ENCODE measurements at places on chromosomes 16 and 17. TPM values are rescaled to one million over a fixed set of nuclear protein-coding genes. Genes with fewer than 3 reads are reported as not detected.

TMEM235 gene
- total RNA-seq = not detected

DNA sequence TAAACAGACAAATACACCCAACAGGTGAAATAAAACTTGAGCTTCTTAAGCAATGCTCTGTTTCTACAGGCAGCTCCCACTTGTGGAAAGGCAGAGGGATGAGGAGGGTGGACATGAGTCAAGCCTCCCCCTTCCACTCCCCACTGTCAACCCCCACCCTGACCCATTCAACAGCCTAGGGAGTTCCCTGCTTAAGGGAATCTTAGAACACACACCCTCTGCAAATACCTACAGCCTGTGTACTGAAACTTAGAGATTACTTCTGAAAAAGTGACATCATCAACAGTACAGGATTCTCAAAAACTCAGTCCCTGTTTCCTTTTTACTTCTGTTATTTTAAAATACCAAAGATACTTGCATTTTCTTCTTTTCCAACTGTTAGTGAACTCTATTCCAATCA lies 345.4 kb downstream of the SOX9 start:
- DNase-seq = no peak

DNA sequence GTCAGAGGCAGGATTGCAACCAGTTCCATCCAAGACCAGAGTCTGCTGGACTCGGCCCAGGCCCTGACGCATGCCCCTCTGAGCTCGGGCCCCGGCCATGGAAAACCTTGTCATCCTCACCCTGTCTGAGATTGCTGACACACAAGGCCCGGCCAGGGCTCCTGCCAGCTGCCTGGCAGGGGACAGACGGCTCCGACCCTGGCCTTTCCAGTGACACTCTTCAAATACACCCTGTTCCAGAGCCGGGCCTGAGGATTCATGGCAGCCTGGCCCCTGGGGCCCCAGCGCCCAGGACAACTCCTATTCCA lies 3.2 kb upstream of the PABPN1L start:
- DNase-seq = peak; percentile 75

KRTAP4-9 gene
- total RNA-seq = not detected

WNK4 gene
- total RNA-seq = not detected

DNA sequence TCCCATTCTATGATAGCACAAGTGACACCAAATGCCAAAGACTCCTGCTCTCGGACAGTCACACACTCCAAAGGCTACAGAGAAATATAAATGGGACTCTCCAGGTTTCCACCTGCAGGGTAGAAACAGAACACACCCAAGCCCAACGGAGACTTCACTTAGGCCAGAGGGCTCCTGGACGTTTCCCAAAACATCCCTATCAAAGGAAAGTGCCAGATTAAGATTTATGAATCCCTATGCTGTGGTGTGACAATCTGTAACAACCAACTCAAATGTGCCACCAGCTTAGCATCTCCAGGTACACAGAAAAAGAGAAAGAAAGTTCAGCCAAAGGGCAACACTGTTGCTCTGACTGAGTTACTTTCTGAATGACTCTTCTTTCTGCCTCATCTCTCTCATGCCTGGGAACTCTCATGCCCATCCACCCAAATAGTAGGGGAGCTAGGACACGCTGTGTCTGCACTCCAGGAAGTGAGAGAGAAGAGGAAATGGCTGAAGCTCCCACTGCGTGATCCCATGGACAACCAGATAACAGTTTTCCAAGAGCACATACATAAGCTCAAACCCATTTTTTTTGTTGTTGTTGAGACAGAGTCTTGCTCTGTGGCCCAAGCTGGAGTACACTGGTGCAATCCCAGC lies 49.7 kb downstream of the SMG6 start:
- no peak for DNase-seq

DNA sequence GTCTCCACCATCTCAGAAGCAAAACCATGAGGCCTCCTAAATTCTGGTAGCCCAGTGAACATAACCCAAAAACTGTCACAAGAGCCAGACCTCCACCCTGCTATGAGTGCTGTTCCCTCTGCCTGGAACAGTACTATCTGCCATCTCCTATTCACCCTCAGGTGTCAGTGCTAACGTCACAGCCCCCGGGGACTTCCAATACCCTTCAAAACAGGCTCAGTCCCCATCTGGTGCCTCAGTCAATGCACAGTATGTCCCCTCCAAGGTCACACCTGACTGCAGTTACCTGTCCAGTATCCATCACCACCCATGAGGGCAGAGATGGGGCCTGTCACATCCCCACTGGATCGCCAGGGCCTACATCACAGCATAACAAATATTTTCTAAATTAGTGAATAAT lies 11.5 kb downstream of the CREBBP start:
- no peak for DNase-seq

NPIPA8 gene
- not detected for total RNA-seq

CHMP1A gene
- total RNA-seq = 36.5 TPM

NXPH3 gene
- total RNA-seq = 3.4 TPM

DNA sequence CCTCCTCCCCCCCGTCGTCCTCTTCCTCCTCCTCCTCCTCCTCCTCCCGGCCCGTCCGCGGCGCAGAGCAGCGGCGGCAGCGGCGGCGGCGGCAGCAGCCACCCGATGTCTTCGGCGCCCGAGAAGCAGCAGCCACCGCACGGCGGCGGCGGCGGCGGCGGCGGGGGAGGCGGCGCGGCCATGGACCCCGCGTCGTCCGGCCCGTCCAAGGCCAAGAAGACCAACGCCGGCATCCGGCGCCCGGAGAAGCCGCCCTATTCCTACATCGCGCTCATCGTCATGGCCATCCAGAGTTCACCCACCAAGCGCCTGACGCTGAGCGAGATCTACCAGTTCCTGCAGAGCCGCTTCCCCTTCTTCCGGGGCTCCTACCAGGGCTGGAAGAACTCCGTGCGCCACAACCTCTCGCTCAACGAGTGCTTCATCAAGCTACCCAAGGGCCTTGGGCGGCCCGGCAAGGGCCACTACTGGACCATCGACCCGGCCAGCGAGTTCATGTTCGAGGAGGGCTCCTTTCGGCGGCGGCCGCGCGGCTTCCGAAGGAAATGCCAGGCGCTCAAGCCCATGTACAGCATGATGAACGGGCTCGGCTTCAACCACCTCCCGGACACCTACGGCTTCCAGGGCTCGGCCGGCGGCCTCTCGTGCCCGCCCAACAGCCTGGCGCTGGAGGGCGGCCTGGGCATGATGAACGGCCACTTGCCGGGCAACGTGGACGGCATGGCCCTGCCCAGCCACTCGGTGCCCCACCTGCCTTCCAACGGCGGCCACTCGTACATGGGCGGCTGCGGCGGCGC lies at the start of gene FOXF1:
Gene FOXF1, plus strand, starts transcription at position 63 of the 797 bp plus-strand sequence. Its CDS starts 43 bp downstream, at position 106.
- no peak for DNase-seq

TNFRSF17 gene
- not detected for total RNA-seq

- DNase-seq = no peak
These were observed 28.7 kb downstream of the TMEM186 start for GRCh38 chr16:8768692-8769091.

DNA sequence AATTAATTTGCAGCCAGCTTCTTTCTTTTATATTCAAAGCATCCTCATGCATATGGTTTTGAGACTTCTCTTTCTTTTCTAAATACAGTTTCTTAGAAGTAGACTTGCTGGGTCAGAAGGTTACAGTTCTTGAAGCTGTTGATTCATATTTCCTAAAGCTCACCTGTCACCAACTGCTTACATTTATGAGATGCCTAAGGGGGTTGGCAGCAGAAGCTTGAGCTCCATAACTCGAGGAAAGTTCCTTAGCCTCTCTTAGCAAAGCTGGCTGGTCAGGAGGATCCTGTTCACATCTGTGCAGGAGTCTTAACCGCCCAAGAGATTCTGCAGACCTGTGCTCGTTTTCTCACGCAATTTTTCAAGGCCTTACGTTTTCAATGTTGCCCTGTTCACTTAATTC lies 218.8 kb downstream of the SNX29 start:
- DNase-seq = no peak

- no peak for DNase-seq
These were observed 6.4 kb downstream of the RPS15A start for GRCh38 chr16:18783430-18784341.

RNF112 gene
- total RNA-seq = 3.5 TPM

NPIPB5 gene
- 30.5 TPM for total RNA-seq

DNA sequence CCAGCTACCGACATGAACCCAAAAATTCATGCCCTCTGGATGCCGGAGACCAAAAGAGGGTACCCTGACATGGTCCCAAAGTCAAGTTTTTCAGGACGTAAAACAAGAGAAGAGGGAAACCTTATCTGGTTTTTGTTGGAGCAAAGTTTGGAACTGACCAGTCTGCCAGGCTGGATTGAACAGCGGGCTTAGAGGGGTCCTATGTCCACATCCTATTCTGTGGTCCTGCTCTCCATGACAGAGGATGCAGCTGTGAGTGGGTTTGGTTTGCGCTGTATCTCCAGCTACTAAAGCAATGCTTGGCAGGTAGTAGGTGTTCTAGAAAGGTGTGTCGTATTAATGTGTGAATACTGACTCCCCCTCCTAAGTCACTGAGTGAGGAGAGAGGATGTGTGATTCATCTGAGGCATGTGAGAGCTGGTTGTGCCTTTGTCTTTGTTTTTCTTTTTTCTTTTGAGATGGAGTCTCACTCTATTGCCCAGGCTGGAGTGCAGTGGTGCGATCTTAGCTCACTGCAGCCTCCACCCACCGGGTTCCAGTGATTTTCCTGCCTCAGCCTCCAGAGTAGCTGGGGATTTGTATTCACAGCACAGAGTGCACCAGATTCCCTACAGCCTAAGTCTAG lies 31.0 kb downstream of the PMM2 start:
- no peak for DNase-seq

- DNase-seq = peak; percentile 52
These were observed 761 bp upstream of the MATCAP1 start for GRCh38 chr16:67184453-67184994.

GRCh38 chr17:47286198-47286914 lies 32.7 kb downstream of the ITGB3 start:
- DNase-seq = no peak

PMFBP1 gene
- total RNA-seq = not detected

GRCh38 chr16:30335598-30336474 lies 19.3 kb downstream of the CD2BP2 start:
- DNase-seq = no peak

DNA sequence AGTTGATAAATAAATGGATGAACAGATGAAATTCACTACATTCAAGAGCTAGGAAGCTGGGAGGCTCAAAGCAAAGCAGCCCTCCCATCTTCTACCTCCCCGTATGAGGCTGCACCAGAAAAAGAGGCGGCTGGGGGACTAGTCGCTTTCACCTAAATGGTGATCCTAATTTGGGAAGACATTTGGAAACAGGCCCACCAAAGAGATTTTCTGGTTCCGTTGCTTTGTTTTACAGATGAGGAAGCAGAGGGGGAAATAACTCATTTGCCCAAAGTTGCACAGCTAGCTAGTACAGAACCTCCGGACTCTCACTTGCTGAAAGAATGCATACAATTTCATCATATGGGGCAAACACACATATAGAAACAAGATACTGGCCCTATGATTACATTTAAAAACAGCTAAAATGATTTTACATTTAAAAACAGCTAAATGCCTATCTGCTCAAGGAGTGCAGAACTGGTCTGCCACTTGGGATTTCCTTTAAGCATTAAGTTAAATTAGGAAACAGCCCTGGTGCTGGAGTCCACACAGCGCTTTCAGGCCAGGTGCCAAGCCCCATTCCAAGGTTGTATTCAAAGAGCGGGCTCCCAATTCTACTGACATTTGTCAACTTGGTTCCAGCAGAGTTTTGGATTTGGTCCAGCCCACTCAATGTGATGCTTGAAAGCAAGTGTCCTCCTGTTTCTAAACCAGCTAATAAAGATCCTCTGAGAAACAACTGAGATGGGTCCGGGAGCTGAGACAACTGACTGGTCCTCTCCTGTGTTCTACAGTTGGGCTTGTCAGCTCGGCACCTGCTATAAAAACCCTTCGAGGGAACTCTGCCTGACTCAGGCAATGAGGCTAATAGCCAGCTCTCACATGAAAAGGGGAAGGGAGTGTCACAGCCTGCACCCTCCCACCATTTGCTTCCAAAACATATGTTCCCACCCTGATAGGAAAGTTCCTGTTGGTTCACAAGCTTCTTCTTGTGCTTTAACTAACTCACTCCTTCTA lies 11.7 kb downstream of the ERN1 start:
- peak; percentile 64 for DNase-seq

DNA sequence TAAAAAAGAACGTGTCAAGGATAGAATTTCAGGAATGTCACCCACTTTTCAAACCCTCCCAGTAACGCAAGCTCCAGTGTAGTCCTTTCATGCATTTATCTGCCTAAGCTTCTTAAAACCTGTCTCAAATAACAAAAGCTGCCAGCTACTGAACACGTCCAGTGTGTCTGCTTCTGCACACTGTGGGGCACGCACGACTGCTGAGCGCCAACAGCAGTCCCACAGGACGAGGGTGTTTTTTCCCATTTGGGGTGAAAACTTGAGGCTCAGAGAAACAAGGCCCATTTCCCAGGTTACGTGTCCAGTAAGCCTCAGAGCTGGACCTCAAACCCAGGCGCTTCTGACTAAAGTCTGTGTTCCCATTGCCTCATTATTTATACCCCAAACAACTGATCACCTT lies 17.2 kb downstream of the NTAN1 start:
- DNase-seq = no peak

DNA sequence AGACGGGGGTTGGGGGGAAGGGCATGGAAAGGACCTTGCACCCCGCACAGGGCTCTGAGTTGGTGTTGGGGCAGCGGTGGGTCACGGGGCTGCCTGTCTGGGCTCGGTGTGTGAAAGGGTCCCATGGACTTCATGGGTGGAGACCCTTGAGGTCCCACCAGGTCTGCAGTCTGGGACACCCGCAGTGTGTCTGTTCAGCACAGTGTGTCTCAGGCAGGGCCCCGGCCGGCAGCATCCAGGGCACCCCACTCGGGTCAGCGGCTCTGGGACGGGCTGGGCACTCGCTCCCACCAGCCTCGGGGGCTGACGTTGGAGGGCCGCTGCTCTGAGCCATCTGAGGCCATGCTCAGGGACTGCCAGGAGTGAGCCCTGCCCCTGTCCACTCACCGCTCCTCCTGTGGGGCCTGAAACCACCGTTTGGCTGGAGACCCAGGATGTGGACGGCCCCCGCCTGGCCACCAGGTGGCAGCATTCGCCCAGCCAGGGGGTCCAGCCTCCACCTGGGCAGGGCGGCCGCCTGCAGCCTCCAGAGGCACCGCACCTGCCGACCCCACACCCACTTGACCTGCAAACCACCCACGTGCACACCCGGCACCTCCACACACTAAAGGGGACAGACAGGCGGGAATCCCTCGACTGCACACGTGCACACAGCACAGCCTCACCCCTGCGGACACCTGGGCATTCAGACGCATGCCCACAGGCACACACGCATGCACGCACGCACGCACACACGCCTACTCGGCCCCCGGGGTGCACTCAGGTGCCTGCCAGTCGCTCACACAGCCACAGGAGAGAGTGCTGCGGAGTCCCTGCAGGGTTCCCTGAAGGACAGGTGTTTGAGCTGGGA lies 10.1 kb upstream of the ZFPM1 start:
- DNase-seq = peak; percentile 88

TEDC2 gene
- total RNA-seq = 0.67 TPM

GRCh38 chr16:56488035-56488434 lies 31.8 kb downstream of the BBS2 start:
- no peak for DNase-seq

- no peak for DNase-seq
These were observed 2126.0 kb downstream of the TP53TG3F start for GRCh38 chr16:35585411-35585810.

- DNase-seq = peak; percentile 82
These were observed 20.4 kb upstream of the WDR45B start for GRCh38 chr17:82668631-82669099.

All from left ventricle myocardium superior (tissue), 1 donor.